ENCODE measurements at places on chromosomes 12 and 14.

DNA sequence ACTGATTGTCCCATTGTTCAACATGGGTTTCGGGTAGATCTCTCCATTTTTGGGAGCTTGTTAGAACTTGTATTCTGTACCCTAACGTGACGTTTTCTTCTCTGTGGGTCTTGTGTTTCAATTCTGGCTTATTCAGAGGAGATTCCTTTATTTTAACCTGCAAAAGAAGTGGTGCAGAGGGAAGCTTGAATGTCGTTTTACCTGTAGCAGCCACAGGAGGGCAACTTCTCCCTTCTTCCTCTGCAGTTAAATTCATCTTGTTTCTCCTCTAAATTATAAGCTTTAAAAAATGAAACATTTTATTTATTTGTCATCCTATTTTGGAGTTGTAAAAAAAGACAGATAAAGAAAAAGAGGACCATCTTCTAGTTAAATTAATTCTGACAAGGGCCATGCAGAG is 13.7 kb upstream of the CLEC4D start:
- DNase-seq: no peak

- DNase-seq: no peak
Measured at GRCh38 chr14:103286968-103287850, 46.8 kb upstream of the EIF5 start.

GRCh38 chr14:77208291-77208978 is 26.8 kb downstream of the TMEM63C start:
- peak; percentile 88 for DNase-seq

DNA sequence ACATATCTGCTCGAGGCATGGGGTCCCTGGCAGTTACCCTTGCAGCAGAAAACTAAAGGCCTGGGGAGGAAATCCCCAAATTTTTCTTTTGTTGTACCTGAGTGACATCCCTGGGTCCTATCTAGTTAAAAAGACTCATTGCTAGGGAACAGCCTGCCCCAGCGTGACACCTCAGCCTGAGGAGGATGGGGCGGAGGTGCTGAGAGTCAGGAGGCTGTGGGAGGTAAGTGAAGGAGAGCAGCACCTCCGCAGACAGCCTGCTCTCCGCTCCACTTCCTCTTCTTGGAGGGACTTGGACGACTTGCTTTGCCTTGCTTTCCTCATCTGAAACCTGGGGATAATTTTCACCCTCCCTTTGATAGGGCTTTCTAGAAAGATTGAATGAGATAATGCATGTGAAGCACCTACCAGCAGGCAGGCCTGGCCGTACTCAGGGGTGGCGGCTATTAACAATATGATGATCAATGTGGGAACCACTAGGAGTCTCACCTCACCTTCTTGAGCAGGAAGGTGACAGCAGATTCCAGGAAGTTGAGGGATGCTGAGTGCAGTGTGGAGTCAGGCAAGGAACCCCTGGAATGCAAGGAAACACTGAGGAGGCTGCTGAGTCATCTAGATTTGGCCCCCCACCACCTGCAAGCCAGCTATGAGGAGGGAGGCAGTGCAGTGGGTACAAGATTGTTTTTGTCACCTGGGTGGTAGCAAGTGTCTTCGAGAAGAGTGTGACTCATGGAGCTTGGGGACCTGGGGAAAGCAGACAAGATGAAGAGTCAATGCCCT is 23.2 kb downstream of the UBE3B start:
- DNase-seq: no peak

- DNase-seq: no peak
Measured at GRCh38 chr12:99418379-99418778, 229.2 kb upstream of the GARIN6 start.

DNA sequence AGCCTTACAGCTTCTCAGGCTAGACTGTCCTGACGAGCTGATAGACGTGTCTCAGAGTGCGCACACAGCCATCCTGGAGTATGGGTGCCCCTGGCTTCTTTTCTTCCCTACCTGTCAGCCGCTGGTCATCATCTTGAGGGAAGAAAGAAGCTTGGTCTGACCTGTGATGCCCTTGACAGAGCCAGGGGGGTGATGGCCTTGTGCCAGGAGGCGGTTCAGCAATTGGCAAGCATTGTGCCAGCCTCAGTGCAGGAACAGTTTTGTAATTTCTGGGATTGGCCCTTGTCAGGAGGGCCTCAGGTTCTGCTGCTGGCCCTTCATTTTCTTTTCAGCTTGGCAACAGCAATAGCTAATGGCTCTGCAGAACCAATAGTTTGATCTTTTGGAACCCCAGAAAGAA is 80.1 kb downstream of the ADCK1 start:
- no peak for DNase-seq

DNA sequence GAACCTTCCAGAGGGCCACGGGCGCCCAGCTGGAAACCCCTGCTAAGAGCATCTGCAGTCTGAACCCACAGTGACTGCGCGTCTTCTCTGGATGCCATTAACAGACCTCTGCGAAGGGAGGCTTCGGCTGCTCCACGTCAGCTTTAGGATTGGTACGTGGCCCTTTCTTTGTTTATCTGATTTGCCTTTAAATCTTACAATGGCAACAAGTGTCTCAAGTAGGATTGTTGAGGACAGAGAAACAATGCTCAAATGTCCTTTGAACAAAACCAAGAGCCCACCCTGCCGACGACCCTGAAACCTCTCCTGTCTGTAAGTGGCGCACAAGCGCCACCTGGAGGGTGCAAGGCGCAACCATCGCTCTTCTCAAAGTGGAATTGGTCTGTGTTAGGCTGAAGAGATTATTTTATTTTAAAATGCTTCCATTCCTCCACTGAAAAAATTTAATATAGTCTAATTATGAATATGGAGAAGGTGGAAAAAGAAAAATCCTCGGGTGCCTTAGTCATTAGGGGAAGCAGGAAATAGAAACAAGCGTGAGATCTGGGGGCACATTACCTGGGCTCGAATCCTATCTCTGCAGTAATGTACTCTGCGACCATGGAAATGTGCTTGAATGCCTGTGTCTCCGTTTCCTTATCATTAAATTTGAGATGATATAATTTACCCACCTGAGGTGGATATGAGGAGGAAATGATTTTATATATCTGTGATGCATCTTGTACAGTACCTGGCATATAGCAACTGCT is 82.6 kb upstream of the PTPRB start:
- DNase-seq: peak; percentile 87

- DNase-seq: no peak
Measured at GRCh38 chr14:91113829-91114078, at the start of gene DGLUCY. Gene DGLUCY (plus strand): TSS chr14:91114073. CDS start chr14:91160295, 46,222 bp downstream.

DNA sequence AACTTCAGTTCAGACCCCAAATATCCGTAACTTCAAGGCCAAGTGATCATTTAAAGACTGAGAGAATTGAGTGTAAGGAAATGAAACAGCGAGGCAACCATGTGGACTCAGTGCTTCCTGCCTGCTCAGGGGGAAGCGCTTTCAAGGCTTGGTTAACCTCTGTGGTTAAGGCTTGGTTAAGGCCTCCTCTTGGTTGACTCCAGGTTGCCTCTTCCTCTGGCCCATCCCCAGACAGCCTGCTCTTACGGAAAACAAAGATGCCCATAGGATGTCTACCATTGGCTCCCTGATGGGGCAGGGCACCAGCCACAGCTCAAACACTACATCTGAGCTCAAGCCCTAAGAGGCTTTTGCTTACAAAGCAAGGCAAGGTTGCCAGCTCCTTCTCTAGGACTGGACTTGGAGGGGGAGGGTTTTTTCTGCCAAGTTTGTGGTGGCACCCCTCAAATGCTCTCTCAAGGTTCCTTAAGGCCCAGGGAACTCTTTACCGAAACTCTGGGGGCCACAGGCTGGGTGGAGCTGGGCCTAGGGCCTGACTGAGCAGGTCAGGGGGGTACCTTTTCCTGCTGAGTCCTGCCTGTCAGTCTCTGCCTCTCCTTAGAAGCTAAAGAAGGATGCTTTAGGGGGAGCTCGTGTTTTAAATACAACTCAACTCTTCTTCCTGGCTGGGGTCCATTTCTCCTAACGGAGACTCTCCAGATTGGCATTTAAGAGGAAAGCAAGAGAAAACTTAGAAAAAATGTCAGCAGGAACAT is 13.7 kb downstream of the COL2A1 start:
- peak; percentile 48 for DNase-seq

DNA sequence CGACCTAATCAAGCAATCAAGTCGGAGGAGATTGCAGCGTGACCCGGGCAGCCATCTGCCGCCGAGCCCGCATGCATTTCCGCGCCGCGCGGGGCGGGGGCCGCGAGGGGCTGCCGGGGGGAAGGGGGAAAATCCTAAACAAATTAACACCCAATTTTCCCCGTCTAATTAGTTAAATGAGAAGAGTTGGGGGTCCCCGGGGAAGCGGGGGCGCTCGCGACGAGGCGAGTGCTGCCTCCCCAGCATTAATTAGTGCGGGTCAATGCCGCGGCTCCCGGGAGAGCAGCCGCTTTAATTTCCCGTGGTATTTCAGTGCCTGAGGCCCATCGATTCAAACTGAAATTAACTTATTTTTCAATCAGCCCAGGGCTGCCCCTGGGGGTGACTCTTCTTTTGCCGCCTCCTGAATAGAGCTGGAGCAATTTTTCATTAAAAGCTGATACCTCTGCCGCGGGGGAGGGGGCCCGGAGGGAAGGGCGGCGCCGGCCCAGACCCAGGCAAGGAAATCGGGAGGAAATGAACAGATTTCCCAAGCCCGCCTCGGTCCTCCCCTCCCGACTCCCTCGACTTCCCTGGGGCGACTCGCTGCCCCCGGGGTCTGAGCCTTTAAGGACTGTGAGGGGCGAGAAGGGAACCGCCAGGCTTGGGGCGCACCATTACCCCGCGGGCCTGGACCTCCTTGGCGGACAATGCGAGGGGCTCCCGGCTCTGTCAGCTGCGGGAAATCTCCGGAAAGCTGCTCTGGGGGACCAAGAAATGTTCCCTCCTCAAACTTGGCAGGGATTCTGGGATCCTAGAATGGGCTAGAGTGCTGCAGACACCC is 18.9 kb downstream of the VSX2 start:
- peak; percentile 76 for DNase-seq

GRCh38 chr12:94616203-94616729 is 34.1 kb downstream of the TMCC3 start:
- peak; percentile 42 for DNase-seq

DNA sequence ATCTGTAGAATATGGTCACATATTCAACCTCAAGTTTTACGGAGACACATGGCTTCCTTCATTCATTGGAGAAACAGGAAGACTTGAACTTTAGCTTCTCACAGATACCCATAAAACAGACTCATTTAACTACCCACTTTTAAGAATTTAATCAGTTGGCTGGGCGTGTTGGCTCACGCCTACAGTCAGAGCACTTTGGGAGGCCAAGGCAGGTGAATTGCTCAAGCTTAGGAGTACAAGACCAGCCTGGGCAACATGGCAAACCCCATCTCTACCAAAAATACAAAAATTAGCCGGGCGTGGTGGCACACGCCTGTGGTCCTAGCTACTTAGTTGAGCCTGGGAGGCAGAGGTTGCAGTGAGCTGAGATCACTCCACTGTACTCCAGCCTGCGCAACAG is 64.7 kb upstream of the STAC3 start:
- no peak for DNase-seq

- DNase-seq: peak; percentile 23
Measured at GRCh38 chr14:74609721-74610120, 2.3 kb downstream of the LTBP2 start.

- DNase-seq: no peak
Measured at GRCh38 chr12:97229004-97229403, 233.6 kb upstream of the RMST start.

GRCh38 chr12:4266990-4267389 is 6.6 kb upstream of the CCND2 start:
- no peak for DNase-seq

DNA sequence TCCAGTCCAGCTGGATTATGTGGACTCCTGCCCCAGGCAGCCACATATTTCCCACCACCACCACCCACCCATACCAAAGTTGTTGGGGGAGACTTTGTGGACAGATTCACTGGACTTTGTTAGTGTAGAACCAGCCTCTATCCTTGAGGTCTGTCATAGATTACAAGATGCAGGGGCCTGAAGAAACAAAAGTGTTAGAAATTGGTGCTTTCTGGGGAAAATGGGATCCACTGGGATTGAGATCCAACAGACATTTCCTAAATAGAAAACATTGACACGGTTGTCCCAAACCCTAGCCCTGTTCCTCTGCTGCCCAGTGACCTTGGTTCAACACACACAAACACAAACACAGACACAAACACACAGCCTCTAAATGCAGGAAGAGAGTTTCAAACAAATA is 36.6 kb upstream of the TBX5 start:
- no peak for DNase-seq

DNA sequence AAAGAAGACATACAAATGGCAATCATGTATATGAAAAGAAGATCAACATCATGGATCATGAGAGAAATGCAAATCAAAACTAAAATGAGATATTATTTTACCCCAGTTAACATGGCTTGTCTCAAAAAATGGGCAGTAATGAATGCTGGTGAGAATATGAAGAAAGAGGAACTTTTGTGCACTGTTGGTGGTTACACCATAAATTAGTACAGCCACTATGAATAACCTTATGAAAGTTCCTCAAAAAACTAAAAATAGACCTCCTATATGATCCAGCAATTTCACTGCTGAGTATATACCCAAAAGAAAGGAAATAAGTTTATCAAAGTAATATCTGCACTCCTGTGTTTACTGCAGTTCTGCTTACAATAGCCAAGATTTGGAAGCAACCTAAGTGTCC is 151.7 kb downstream of the PDZRN4 start:
- no peak for DNase-seq

- DNase-seq: peak; percentile 71
Measured at GRCh38 chr14:67583711-67584644, 16.1 kb downstream of the PIGH start.

GRCh38 chr12:97246368-97246767 is 216.2 kb upstream of the RMST start:
- DNase-seq: peak; percentile 48

GRCh38 chr14:93936245-93936644 is 9.1 kb downstream of the FAM181A start:
- DNase-seq: peak; percentile 67

GRCh38 chr12:100499416-100499815 is 25.8 kb downstream of the NR1H4 start:
- no peak for DNase-seq

- DNase-seq: no peak
Measured at GRCh38 chr12:116863275-116863767, 17.9 kb downstream of the HRK start.

GRCh38 chr14:65073605-65074201 is 28.6 kb downstream of the MAX start:
- no peak for DNase-seq

GRCh38 chr12:103523771-103524170 is 28.0 kb upstream of the C12orf42 start:
- DNase-seq: no peak

- DNase-seq: peak; percentile 12
Measured at GRCh38 chr12:99911081-99911480, 73.7 kb downstream of the ANKS1B start.

GRCh38 chr12:57722716-57723629 is 15.6 kb downstream of the AGAP2 start:
- no peak for DNase-seq

DNA sequence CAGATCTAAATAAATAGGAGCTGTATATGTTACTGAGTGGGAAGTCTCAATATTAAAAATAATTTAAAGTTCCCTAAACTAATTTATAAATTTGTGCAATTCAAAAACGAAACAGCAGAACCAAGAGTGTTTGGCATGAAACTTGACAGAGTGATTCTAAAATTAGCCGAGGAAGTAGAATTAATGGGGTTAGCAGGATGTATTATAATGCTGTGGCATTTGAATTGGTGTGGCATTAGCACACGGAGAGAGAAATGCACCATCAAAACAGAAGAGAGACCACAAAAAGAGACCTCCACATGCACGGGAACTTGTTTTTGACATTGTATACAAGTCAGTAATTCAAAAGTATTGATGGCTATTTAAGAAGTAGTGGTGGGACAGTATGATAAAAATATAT is 366.0 kb upstream of the RGS6 start:
- DNase-seq: no peak

All from eye (tissue), 1 donor.